K562 (cell line): ENCODE measurements at places on chromosomes 4 and X. TPM values are rescaled to one million over a fixed set of nuclear protein-coding genes. Genes with fewer than 3 reads are reported as not detected.

Gene C4orf54
- not detected in 2 replicates for total RNA-seq

GRCh38 chr4:24736066-24736465, 59.3 kb upstream of the SOD3 start:
- no peak overlapping the region for H3K27ac ChIP-seq
- H3K4me1 ChIP-seq = no peaks in the 10 kb centered on the region
- DNase-seq = no peak
- no peak overlapping the region for H3K4me3 ChIP-seq
- no peaks in the 10 kb centered on the region for H3K27me3 ChIP-seq
- no peaks in the 10 kb centered on the region for H3K36me3 ChIP-seq

DNA sequence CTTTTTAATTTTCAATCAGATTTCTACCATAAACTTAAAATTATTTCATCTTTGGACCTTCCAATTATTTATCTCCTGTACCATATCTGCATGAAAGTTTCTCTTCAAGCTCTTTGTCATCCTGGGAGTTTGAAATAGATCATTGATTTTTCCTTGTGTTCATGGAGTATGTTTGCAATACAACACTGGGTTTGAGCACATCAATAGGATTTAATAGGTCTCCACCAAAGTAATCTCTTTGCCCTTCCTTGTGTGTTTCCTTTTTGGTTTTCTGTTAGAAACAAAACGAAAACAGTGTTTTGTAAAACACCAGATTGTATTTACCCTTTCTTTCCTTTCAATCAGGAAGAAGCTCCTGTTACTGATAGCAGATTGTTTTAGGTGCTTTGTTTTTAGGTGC, 11.9 kb downstream of the FMR1 start:
- no peak overlapping the region for H3K4me3 ChIP-seq
- H3K27ac ChIP-seq = no peak overlapping the region
- peaks cover 19% of the 10 kb centered on the region; the same call in 2 of the 3 replicates for H3K36me3 ChIP-seq
- no peak for DNase-seq

Gene TRIM61
- 0.42 and 0.87 TPM in 2 replicates for total RNA-seq

Gene INTS6L
- total RNA-seq = 17.8 and 19.7 TPM in 2 replicates

GRCh38 chrX:63743596-63743995, 41.4 kb downstream of the ARHGEF9 start:
- H3K4me1 ChIP-seq = no peaks in the 10 kb centered on the region
- DNase-seq = no peak
- H3K27me3 ChIP-seq = no peaks in the 10 kb centered on the region
- no peaks in the 10 kb centered on the region for H3K36me3 ChIP-seq
